ENCODE measurements at places on chromosomes 5 and 9.

DNA sequence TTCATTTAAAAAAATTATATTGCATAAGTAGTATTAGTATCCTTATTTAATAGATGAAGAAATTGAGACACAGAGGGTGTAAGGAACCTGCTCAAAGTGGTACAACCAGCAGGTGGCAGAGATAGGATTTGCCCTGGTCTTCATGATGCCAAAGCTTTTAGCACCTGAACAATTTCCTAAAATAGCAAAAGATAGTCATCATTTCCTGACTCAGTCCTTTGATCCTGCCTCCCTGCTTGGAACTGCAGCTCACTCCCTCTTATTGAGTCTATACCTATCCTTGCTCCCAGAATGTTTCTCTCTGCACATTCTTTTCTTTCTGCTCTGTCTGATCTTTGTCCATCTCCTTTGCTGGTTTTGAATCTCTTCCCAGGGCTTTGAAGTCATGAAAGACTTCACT, 155.8 kb downstream of the FRMD3 start:
- DNase-seq = no peak

DNA sequence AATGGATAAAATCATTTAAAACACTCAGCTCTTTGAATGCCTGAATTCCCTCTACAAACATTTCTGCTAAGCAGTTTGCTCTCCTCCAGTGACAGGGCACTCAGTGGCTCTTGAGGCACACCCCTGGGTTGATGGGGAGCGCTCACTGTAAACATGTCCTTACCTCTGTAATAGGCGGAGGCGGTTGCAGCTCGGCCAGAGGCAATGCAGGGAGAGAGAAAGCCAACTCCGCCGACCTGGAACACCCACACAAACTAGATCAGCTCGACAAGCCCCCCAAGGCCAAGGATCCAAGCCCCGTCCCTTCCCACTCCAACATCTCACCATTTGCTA, 329 bp downstream of the CDC23 start:
- no peak for DNase-seq

DNA sequence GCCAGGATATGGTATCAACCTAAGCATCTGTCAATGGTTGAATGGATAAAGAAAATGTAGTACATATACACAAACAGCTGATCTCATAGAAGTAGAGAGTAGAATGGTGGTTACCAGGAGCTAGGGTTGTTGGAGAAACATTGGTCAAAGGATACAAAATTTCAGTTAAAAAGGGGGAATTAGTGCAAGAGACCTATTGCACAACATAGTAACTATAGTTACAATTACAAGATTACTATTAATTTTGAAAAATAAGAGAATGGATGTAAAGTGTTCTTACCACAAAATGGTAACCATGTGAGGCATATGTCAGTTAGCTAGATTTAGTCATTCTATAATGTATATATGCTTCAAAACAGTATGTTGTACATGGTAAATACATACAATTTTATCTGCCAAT, 28.8 kb upstream of the ELOVL7 start:
- DNase-seq = no peak

DNA sequence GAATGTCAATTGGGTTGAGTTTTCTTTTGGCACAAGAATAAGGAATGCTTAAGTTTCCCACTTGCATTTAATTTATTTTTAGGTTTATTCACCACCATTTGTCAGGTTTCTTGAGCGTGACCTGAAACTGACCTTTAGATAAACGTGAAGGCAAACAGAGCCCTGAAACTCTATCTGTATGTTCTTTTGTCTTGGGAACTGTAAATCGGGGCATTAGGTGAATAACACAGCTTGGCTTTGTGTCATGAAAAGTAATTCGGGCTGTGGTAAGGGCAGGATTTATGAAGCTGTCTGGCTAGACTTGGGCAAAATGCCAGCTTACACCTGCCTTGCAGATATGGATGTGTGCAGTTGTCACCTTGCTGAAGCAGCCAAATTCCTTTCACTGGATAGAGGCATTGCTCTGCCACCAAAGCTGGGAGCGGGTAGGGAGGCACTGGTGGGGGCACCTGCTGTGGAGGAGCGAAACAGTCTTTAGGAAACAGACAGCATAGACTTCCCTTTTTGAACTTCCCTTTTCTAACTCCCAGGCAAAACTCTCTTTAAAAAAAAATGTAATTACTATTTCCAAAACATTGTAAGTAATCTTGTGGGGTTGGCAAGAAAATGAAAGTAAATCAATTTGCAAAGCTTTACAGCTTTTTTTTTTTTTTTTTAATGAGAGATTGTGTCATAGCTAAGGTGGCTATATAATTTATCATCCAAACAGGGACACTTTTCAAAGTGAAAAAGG, 545.2 kb downstream of the CSNK1G3 start:
- DNase-seq = no peak
